Frontal cortex (tissue), 4 donors: ENCODE measurements at places on chromosomes 11 and 22. TPM values are rescaled to one million over a fixed set of nuclear protein-coding genes. Genes with fewer than 3 reads are reported as not detected.

CHST1 gene
- 10.6 TPM for total RNA-seq

RIBC2 gene
- 0.41 TPM for total RNA-seq

- DNase-seq = no peak
These were observed 61.0 kb downstream of the CYTH4 start for GRCh38 chr22:37343348-37343747.

- DNase-seq = no peak
These were observed 679 bp downstream of the TUG1 start for GRCh38 chr22:30969532-30970355.

DNA sequence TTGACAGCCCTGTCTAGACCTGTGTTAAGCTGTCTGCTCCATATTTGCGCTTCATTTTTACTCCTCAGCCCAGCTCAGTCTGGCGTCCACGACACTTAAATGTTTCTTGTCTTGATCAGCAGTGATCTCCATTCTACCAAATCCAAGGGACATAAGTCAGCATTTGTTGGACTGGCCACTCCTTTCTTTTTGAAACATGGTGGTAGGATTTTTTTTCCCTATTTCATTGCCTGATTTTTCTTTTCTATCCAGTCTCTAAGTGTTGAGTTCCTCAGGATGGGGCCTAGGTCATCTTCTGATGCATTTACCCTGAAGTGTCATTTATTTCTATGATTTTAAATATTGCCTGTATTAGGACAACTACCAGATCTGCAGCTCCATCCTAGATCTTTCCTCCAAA, 873 bp downstream of the NCAPH2 start:
- DNase-seq = no peak
